Right hindlimb (tissue), 1 donor: ENCODE measurements at places on chromosomes 11 and 22.

DNA sequence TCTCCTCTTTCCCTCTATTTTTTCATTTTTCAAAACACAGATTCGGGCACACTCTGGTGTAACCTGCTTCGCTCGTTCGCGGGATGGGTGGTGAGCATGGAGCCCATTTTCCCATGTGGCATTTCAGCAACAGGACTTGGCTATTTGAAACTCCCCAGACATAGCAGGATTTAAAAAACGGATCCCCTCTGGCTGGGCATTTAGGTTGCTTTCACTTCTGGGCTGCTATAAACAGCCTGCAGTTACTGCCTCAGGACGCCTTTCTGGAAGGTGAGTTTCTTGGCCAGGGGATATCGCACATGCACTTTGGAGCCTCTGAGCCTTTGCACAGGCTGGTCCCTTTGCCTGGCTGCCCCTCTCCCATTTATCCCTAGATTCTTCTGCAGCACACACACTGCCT is 2.8 kb upstream of the MPPED1 start:
- no peak for DNase-seq

DNA sequence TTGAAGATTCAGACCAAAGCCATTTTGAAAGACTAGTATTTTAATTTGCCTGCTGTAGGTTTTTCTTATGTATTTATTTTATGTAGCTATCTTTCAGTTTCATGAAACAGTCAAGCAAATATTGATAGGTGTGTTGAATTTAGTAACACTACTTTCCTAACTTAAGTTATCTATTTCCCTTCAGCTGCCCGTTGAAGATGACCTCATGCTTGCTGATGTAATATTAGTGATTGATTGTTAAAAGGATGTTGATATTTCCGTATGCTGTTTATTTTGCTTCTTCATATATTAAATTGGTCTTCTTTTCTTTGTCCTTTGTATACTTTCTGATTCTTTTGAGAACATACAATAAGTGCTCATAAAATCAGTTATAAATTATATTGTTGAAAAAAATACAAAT is 86.8 kb upstream of the CHORDC1 start:
- DNase-seq, result no peak

GRCh38 chr22:21106000-21106399 is 60.3 kb downstream of the LRRC74B start:
- DNase-seq, result no peak

DNA sequence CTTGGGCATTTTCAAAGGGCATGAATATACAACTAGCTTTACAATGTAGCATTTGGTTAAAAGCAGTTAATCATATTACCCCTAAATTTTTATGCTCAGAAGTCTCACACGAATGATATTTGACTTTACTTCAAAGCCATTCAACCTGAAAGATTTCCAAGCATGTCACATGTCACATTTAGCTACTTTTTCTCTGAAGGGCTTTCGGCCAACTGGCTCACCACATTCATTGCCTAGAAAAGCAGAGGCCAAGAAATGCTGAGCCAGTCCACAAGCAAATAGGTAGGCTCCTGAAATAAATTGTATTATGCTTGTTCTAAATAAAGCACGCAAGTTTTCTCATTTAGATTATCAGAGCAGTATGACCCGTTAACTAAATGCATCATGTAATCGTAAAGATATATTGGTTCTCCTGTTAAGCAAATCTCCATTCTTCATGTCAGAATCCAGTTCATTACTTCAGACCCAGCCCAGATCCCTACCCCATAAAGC is 30.6 kb downstream of the PAX6 start:
- no peak for DNase-seq

DNA sequence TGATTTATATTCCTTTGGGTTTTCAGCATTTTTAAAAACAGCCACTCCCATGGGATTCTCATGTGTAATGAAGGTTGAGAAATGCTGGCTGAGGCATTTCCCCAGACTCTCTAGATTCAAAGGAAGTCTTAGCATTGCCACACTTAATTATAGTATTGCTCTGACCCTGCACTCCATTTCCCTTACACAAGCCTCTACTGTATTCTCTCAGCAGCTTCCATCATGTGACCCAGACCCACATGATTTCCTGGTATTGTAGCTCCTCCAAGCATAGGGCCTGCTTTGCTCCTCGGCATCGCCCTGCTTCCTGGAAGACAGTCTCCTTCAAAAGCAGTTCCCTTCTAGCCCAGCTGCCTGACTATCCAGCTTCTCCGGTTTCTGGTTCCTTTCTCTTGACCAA is 261.5 kb downstream of the LARGE1 start:
- peak; percentile 71 for DNase-seq

GRCh38 chr11:76708972-76709660 is 38.6 kb upstream of the LRRC32 start:
- no peak for DNase-seq
